ENCODE measurements at places on chromosomes 12 and 14. TPM values are rescaled to one million over a fixed set of nuclear protein-coding genes. Genes with fewer than 3 reads are reported as not detected.

The ZNF385A gene
- total RNA-seq = 9.0 TPM

The KRT2 gene
- total RNA-seq = not detected

The C12orf50 gene
- total RNA-seq = not detected

The IFI27 gene
- 315 TPM for total RNA-seq

All from tibial nerve (tissue), 4 donors.